Caco-2 (cell line): ENCODE measurements at places on chromosomes 13 and 19. TPM values are rescaled to one million over a fixed set of nuclear protein-coding genes. Genes with fewer than 3 reads are reported as not detected.

Gene CGB3
- total RNA-seq: not detected in 2 replicates

Gene B3GNT3
- total RNA-seq: 2.8 and 4.6 TPM in 2 replicates

Gene KXD1
- total RNA-seq: 77.5 and 80.2 TPM in 2 replicates

Gene PSG3
- not detected in 2 replicates for total RNA-seq

Gene C5AR2
- total RNA-seq: not detected in 2 replicates

Gene NEK3
- total RNA-seq: 23.2 and 33.5 TPM in 2 replicates

Gene SUPT5H
- 171 and 188 TPM in 2 replicates for total RNA-seq
